ENCODE measurements at places on chromosomes 2 and 18.

DNA sequence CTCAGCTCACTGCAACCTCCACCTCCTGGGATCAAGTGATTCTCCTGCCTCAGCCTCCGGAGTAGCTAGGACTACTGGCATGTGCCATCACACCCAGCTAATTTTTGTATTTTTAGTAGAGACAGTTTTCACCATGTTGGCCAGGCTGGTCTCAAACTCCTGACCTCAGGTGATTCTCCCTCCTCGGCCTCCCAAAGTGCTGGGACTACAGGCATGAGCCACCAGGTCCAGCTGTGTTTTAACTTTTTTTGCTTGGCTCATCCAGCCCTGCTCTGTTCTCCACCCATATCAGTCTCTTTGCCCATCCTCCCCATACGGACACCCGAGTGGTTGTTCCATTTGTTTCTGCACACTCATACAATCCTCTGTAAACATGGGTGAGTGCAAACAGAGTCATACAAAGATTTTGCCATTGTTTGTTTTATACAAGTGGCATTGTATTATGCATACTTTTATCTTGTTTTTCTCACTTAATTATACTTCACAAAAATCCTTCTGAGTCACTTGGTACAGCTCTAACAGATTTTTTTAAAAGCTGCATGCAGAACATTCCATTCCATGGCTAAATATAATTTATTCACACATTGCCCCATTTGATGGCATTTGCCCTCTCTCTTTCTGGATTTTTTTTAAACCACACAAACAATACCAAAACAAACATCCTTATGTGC is 5.3 kb downstream of the APOB start:
- DNase-seq: no peak

DNA sequence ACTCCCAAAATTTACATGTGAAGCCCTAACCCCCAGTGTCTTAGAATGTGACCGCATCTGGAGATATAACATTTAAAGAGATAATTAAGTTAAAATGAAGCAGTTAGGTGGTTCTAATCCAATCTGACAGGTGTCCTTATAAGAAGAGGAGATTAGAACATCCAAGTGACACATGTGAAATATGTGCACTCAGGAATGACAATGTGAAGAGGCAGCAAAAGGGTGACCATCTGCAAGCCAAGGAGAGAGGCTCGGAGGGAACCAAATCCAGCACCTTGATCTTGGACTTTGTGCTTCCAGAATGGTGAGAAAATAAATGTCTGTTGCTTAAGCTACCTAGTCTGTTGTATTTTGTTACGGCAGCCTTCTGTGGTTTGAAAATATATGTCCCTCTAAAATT is 165.4 kb downstream of the FIGN start:
- DNase-seq: no peak

DNA sequence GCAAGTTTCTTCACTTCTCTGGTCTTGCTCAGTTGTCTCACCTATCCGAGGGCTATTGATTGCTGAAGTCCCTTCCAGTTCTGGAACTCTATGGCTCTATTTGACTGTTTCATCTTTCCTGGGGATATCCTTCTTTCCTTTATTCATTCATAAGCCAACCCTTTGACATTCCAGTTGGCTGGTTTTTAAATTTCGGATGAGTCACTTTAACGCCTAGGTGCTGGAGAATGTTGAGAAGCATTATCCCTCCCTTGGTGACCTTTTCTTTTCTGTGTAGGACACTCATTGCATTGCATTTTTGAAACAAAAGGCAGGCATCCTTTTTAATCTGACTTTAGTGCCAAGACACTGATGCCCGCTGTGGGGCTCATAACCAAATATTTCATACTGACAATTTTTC is 307.1 kb downstream of the TSN start:
- no peak for DNase-seq

DNA sequence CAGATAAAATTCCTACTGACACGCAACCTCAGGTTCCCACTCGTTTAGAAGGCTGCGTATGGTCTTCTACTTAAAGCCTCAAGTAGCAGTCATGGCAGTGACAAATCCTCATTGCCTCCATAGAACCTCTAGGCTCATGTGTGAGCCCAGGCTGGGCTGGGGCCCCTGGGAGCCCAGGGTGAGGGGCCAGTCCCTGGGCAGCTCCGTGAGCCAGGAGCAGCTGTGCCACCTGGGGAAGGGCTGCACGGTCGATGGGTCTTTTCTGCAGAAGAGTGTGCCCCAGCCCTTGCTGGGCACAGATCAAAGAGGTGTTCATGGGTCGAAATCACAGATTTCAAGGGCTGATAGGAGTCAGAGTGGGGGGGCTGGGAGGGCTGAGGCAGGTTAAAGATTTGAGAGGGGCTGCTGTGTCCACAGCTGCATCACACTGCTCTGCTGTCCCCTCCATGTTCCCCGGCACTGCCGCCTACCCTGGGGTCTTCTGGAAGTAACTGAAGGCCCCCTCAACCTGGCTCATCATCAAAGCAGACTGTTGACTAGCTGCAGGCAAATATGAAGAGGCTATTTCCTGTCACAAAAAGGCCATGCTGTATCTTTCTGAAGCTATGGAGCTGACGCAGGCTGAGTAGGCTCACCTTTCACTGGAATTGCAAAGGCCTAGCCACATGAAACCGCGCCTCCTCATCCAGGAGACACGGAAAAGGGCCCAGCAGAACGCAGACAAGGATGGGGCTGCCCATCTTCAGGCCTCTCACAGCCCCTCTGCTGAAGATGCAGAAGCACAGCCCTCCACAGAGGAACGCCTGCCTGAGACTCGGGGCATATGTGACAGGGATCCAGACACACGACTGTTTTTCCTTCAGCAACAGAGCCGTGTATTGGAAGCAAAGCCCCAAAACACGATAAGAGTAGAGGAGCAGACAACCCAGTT is 35.7 kb upstream of the ALPP start:
- DNase-seq: no peak

DNA sequence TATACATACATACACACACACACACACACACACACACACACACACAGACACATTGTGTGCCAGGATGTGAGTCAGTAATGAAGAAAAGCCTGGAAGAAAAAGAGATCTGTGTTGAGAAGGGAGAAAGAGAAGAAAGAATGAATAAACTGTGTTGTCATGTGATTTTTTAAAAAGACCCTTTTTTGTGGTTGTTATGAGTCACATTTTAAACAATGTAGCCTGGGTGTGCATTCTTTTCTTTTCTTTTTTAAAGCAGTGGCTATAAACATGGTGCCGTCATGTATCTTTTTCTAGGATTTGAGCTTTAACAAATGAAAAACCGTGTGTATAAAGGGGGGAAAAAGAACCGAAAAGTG is 87.2 kb downstream of the NRP2 start:
- DNase-seq: no peak

DNA sequence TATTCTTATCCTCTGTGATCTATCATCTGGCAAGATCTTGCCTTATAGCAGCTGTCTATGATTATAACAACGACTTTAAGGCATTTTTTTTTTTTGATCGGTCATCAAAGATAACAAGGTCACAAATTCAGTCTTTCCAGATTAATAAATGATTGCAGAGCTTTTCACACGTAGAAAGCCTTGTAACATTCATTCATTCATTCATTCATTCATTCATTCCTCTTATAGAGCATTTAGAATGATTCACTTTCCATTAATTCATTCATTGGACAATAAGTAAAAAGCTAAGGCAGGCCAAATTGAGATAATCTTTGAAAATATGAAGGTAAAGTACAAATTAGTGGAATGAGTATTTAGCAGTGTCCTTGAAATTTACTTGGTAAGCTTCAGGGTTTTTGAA is 223.7 kb downstream of the NUP35 start:
- DNase-seq: no peak

GRCh38 chr2:71631411-71631931 is 178.1 kb downstream of the DYSF start:
- DNase-seq: no peak

DNA sequence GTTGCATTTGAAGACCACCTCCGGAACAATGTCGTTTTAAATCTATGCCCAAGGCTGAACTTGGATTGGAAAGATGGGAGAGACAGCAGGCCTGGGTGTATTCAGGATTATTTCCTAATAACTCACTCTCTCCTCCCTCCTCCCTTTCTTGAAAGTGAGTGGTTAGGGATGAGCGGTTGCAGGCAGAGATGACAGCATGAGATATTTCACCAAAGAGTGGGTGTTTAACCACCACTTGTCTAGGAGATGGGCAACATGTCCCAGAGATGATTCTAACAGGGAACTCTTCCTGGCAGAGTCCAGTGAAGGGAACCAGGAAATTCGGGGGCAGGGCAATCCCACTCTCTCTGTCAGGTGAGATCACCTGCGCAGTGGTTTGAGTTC is 123.2 kb downstream of the KCTD1 start:
- DNase-seq: no peak

DNA sequence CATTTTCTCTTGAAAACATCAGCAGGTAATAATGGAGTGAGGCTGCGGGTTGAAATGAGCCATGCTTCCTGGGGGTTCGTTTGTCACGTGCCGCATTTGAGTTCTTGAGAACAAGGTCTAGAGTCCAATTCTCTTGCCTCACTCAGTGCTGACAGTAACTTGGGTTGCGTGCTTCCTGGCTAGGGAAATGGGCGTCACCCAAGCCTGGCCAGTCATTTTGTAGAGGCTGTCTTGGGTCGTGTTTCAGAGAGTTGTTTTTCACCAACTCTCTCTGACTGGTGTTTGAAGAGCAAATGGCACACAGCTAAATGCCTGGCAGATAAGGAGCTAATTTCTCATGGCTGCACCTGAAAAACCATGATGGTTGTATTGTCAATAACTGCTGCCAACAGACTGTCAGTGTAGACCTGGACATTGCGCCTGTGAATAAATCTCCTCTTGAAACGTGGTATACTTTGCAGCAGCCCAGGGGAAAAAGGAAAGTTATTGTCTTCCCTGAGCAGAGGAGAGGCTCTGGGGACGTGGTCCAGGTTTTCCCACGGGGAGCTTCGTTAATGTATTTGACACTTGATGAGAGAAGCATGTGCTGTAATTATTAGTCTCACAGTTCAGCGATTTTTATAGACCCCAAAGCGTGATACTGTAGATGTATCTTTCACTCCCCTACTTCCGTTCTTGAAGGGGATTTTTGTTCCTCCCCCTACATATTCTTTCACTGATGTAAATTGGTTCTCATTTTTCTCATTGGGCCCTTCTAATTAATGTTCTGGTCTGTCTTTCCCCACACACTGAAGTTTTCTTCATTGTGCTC is 196.0 kb downstream of the FHOD3 start:
- DNase-seq: no peak

DNA sequence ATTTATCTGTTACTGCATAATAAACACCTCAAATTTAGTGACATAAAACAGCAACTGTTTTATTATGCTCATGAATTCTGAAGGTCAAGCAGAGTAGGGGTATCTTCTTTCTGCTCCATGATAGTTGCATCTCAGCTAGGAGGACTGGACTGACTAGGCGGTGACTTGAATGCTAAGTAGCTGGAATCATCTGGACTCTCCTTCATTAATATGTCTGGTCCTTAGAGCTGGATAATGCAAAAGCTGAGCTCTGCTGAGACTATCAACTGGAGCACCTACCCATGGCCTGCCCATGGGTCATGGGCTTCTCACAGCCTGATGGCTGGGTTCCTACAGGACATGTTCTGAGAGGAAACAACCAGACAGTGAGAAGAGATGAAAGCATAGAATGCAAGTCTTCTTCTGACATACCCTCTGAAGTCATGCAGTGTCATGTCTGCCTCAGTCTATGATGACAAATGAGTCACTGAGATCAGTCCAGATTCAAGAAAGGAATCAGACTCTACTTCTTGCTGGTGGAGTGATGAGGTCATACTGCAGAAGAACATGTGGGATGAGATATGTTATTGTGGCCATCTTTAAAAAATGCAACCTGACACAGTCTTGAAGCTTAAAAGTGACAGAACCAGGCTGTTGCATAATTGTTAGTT is 174.2 kb upstream of the OSR1 start:
- no peak for DNase-seq

DNA sequence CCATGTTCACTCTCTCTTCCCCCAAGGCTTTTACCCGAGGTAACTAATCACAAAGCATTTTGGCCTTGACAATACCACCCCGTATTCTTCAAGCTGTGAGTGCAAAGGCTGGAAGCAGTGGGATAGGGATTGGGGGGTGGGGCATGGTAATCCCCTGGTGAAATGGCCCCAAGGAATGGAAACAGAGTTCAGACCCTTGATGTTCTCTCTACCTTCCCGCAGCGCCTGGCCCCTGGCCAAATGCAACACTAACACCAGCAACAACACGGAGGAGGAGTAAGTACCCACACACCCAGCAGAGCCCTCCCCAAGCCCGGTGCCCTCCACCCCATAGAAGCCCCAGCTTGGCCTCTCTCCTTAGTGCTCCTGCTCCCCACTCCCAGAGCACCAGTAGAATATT is 36.9 kb downstream of the CNGA3 start:
- no peak for DNase-seq

GRCh38 chr2:196530910-196531309 is 108.6 kb upstream of the CCDC150 start:
- DNase-seq: no peak

DNA sequence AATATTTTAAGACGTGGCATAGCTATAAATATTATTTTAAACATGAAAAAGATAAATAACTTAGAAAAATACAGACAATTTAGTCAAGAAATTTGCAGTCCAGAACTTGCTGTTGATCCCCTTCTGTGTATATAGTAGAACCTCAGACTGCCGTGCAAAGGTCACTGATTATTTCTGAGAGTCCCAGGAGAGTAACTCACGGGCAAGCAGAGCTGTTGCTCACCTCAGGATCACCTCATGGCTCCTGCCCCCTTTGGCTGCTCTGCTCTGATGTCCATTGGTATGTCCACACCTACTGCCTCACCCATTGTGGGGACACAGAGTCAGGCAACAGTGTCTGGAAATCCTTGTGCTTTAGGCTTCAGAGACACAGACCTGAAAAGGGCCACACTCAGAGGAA is 392.9 kb upstream of the CELF4 start:
- DNase-seq: no peak

DNA sequence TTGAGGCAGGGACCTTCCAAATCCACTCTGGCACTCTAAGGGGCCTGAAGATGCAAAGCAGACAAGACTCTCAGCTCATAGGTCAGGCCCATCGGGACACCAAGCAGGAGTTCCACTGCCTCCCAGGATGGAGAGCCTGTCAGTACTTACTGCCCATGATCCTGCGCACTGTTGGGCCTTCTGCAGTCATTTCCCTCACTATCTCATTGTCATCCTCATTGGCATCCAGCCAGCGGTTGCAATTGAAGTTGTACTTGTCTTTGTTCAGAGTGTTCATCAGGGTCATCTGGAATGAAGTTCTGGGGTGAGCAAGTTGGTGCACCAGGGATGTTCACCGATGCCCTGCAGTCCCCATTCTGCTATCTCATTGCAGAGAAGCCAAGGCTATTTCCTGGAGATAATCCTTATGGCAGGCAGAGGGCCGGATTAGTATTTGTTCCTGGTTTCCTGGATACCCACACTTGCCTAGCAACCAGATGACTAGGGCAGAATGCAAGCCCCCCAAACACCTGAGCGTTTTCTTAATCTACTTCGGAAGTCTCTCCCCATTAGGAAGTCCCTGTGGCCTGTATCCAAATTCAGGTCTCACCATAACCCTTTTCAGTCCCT is 65.1 kb downstream of the LOXHD1 start:
- no peak for DNase-seq

GRCh38 chr2:237892984-237893595 is 33.7 kb downstream of the RAMP1 start:
- DNase-seq: no peak

GRCh38 chr2:118880501-118880900 is 33.1 kb upstream of the EN1 start:
- no peak for DNase-seq
